ENCODE measurements at places on chromosomes 12 and 14.

GRCh38 chr14:87712396-87713090, 280.4 kb downstream of the GALC start:
- no peak for DNase-seq

GRCh38 chr12:127389923-127390322, 877.0 kb upstream of the TMEM132C start:
- no peak for DNase-seq

- no peak for DNase-seq
Measured at GRCh38 chr14:81211844-81212243, 8.9 kb downstream of the GTF2A1 start.

- DNase-seq: no peak
Measured at GRCh38 chr14:59482541-59483331, 1.5 kb downstream of the L3HYPDH start.

- DNase-seq: no peak
Measured at GRCh38 chr14:99408971-99409289, 71.7 kb downstream of the SETD3 start.

DNA sequence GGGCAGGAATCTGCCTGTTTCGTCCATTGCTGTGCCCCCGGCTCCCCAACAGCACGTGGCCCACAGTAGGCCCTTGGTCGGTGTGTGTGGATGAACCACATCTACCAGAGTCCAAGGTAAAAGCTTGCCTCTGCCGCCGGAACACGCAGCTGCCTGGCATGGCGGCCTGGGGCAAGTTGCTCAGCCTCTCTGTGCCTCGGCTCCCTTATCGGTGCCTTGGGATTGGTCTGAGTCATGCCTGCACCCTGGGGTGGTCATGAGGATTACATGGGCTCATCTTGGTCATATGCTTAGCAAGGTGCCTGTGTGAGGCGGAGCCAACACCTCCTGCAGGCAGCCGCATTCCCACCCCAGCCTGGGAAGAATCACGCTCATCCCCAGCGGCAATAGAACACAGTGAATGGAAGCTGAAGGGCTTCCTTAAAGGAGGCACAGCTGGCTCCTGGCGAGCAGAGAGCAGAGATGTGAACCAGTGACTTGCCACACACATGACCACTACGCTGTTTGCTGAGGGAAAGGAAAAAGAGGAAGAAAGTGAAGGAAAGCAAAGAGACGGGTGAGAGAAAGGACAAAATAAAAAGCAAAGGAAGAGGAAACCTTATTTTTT, 5.5 kb upstream of the SCARB1 start:
- DNase-seq: no peak

DNA sequence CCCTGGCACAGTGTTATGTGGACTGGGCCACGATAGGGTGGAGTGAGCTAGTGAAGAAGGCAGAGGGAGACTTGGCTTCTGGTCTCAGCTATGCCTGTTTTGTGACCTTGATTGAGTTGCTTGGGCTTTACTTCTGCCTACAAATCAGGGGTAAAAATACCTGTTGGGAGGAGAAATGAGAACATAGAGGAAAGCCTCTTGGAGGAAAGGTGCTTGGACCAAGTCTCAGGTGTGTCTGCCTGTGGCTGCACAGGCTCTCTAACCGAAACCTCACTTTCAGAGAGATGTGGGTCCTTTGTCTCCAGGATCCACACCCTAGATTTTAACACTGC, 4.9 kb downstream of the SDR39U1 start:
- DNase-seq: no peak

- DNase-seq: no peak
Measured at GRCh38 chr14:93054006-93054405, 61.7 kb downstream of the ITPK1 start.

GRCh38 chr14:67442139-67442906, 30.4 kb upstream of the PLEK2 start:
- DNase-seq: no peak

DNA sequence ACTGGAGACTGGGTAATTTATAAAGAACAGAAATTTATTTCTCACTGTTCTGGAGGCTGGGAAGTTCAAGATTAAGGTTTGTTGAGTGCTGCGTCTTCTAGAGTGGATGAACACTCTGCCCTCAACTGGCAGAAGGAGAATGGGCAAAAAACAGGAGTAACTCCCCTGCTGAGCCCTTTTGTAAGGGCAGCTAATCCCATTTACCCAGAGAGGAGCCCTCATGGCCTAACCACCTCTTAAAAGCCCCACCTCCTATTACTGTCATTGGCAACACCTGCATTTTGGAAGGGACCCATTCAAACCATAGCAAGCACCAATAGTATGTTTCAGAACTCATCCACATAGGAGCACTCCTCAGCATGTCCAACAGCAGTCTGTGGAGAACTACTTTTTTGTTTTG, 47.4 kb downstream of the BORCS5 start:
- DNase-seq: no peak

DNA sequence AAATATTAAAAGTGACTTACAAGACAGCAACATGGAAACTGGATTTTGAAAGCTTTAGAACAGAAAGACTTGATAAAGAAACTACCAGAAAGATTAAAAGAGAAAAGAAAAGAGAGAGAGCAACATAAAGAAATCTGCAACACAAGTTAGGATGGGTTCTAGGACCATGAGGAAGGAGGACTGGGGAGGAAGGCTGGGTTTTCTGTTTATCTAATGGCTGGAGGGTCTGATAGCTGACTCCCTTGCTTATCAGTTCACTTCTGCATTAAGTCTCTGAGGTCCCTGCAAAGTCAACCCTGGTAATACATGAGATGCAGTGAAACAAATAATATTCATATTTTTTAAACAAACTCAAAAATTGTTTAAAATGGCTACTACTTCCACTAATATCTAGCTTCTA, 90.1 kb downstream of the RPAP3 start:
- no peak for DNase-seq

DNA sequence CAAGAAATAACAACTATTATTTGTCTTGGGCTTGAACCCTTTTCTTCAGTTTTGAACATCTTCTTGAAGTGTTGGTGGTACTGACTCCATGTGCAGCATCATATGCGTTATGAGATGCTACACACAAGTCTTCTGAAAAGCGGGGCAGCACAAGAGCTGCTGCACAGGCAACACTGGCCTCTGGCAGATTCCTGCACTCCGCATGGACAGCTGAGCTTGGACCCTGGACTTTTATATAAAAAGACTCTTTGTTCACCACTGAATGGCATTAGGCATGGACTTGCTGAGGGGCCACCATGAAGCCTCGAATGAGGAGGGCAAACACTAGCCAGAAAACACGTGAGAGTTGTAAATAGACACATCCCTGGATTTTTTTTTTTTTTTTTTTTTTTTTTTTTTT, 210.8 kb upstream of the NPAS3 start:
- DNase-seq: no peak

GRCh38 chr12:23888396-23889068, 60.9 kb downstream of the SOX5 start:
- no peak for DNase-seq

DNA sequence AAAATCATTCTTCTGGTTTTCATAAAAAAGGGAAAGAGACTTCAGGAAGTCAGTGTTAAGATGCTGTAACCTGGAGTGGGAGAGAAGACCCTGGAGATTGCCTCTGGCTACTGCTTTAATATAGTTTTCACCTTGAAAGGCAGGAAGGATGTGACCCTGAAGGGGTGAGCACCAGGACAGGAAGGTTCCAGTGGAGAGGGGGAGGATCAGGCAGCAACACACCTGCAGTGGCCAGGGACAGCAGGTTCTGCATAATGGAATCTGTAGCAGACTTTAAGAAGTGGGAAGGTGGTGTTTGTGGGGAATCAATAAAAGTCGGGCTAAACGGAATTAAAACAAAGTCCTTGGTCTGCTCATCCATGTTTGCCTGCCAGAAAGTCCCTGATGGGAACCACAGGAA, 6.3 kb upstream of the HEATR5A start:
- DNase-seq: no peak

DNA sequence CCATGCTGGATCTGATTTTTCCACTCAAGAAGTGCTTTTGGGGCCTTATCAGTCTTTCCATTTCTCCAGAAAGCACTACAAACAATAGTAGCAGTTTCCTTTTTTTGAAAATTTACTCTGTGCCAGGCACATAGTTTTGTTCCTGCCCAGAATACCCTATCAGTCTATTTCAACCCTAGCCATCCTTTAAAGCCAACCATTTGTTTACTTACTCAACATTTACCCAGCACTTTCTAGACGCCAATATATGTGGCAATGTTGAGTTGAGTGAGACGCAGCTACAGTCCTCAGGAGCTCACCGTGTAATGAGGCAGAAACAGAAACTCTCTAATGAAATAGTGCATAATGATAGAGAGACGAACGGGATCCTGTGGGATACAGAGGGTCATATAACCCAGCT, 32.9 kb upstream of the CHST11 start:
- no peak for DNase-seq

DNA sequence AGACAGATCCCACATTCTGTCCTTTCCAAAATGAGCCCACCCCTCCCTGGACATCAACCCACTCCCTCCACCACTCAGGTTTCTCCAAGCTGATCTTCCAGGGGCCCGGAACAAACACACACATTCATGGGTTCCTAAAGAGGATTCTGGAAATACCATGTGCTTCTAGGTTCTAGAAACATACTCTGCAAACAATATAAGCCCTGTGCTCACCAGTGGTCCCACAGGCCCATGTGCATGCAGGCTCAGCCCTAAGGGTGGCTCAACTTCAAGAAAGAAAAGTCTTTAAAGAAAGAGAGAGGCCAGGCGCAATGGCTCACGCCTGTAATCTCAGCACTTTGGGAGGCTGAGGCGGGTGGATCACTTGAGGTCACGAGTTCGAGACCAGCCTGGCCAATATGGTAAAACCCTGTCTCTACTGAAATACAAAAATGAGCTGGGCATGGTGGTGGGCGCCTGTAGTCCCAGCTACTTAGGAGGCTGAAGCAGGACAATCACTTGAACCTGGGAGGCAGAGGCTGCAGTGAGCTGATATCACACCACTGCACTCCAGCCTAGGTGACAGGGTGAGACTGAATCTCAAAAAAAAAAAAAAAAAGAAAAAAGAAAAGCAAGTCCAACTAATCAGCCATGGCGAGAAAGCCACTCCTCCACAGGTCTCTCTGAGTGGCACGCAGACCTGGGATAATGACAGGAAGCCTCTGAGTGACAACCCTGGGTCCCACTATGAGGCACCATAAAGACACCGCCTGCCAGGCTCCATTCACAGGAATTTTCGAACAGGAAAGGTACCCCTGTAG, 59.5 kb upstream of the PNMA1 start:
- DNase-seq: no peak

DNA sequence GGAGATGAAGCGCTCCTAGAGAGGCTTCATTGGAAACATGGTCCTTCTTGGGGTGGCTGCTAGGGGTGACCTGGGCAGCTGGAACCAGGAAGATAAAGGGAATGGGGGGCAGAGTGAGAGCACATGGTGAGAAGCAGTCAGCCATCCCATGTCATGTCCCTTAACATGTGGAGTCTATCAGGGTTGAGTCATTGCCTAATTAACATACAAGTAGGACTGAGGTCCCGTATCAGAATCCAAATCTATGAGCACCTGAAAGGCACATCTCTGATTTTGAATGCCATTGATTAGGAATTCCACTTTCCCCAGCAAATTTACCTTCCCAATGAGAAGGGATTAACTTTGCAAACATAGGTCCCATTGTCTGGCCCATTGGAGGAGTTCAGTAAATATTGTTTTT, 20.3 kb upstream of the PPP1R1A start:
- DNase-seq: no peak

GRCh38 chr12:107530701-107531100, 154.9 kb upstream of the PWP1 start:
- DNase-seq: no peak
